NCI-H446 (cell line): ENCODE measurements at places on chromosomes 5 and 9.

GRCh38 chr9:11546231-11546630, 933.4 kb upstream of the PTPRD start:
- DNase-seq, result peak; percentile 93

DNA sequence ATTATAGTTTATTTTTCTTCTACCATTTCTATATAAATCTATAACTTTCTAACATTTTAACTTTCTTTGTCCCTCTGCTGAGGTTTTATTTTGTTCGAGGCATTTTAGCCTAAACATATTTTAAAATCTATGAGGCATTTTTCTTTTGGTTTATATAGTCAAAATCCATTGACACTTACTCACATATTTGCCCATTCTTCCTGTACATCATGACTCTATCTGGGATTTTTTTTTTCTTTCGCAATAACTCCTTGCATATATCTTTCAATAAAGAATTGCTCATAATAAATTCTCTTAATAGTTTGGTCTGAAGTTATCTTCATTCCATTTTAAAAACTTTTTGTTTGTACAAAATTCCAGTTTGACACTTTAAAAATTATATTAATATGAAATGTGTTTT, 632.3 kb downstream of the TLE4 start:
- DNase-seq, result no peak

GRCh38 chr9:86349271-86349670, 4.9 kb downstream of the TUT7 start:
- no peak for DNase-seq

GRCh38 chr5:63958654-63959053, 3.6 kb downstream of the HTR1A start:
- DNase-seq, result no peak

DNA sequence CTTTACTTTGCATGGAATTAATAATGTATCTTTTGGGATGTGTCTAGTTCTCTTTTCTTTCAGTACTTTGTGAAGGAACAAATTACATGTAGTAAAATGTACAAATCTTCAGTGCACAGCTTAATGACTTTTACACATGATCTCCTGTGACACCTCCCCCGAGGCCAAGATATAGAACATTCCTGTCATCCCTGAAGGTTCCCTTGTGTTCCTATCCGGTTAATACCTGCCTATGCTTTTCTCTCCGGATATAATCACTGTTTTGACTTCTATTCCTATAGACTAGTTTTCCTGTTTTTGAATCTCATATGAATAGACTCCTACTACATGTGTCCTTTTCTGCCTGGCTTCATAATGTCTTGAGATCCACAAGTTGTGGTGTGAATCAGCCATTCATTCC, 21.5 kb downstream of the STC2 start:
- DNase-seq, result no peak

DNA sequence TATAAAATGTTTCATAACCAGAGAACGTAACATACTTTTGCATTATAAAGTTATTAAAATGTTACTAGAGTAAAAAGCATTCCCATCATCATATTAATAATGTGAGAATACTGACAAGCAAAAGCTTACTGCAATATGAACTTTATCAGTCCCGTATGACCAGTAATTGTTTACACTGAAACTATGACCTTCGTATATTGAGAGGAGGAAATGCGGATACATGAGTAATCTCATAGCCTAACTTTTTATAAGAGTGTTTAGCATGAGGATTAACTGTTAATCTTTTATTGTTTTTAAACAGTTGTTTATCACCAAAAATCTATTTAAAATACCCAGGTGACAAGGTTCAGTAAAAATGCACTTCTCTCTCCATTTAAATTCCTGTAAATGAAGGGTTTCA, 272.4 kb downstream of the SLF1 start:
- no peak for DNase-seq

DNA sequence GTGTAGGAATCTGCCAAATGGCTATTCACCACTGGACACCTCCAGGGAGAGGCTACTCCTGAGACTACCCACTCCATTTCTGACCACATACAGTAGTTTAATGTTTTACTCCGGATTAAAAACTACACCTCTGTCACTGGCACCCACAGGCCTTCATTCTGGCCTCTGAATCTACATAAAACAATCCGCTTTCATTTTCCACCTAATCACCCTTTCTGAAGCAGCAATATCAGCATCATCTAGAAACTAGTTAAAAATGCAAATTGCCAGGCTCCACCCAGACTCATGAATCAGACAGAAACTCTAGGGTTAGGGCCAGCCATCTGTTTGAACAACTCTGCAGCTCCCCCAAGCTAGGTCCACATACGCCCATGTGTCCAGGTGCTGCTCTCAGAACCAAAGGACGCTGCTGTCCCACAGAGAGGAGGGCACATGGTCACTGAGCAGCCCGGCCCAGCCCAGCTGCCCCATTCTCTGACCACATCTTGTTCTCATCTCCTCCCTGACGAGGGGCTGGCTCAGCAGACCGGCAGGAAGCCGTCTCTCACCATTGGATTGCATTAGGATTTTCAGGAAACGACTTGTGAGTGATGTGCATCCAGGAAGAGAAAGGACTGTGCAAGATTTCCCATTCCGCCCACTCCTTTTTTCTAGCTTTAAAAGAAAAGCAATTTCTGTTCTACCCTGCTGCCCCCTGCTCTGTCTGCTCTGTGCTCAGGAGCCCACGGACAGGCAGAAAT, 34.7 kb downstream of the ADAM19 start:
- DNase-seq, result no peak

GRCh38 chr9:35660966-35661415, 2.9 kb downstream of the CCDC107 start:
- no peak for DNase-seq

DNA sequence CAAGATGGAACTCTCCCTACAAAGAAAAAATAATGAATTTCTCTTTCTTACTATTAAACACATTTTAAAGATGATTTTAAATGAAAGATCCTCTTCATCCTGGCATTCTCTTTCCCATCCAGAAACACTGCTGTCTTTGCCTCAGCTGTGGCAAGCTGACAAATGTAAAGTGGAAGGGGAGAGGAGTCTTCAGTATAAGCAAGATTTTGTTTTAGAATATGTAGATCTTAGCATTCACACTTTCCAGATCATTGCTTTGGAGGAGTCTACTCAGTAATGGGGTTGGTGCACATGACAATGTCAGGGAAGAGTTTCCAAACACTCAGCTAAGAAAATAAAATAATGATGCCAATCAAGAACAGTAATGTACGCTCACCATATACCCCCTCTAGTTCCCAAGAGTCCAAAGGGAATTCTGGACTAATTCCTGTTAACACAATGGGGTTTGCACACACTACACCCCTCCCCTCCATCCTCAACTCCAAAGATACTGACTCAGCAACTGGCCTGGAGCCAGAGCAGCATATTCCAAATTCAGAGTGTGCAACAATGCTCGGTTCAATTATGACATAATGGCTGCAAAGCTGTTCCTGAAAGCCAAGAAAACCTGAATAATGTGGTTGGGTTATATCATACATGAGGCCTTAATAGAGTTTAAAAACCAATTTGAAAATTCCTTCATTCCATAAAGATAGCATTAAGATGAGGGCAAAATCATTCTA, 4.6 kb downstream of the C5orf63 start:
- DNase-seq, result peak; percentile 28

DNA sequence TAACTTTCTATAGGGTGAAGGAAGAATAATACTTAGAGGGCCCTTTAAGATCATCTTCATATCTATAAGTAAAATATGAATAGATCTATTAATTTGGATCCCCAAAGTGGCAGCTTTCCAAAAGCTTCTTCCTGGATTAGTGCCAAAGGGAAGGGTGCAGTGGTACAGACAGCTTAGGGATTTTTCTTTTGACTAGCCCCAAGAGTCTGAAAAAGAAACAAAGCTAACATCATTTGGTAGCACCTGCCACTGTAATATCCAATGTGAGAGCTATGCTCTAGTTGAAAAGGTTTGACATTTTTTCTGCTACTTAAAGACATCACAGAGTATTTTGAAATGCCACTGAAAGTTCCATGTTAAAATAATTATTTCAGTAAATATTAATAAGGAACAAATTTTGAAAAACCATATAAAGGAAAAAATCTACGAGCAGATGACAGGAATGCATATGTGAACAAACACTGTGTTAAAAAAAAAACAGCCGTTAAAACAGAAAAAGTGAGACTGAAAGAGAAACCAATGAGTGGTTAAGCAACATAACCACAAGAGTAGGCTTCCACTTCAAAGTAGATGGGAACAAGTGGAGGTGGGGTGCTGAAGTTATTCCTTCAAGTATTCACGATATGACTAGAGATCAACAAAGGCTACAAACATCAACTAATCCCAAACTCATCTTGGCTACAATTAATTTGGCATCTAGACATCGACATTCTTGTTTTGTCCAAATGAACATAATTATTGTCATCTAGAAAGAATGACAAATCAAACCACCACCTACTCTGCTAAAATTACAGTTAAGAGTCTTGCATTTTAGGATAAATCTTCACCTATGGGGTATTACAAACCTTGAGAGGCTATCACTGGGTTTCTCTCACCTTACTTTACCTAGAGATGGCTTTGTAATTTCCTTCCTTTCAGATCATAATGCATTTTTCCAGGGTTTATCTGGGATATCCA, 137.5 kb downstream of the CPLANE1 start:
- no peak for DNase-seq

GRCh38 chr5:173890195-173890991, 2.2 kb downstream of the CPEB4 start:
- no peak for DNase-seq

DNA sequence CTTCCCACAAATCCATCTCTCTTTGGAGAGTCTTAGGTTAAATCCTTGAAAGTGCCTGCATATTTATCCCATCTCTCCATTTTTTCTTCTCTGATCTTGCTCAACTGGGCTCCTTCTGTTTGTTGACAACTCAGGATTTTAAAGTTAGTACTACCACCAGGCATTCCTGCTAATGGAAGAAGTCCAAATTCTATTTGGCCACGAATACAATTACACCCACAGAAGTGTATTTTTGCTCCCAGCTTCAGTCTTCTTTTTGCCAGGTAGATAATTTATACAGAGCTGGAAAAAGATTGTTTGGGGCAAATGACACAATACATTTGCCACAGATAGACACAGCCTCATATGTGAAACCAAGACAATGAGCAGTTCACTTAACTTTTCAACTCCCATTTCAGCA, 74.8 kb downstream of the CETN3 start:
- DNase-seq, result no peak

DNA sequence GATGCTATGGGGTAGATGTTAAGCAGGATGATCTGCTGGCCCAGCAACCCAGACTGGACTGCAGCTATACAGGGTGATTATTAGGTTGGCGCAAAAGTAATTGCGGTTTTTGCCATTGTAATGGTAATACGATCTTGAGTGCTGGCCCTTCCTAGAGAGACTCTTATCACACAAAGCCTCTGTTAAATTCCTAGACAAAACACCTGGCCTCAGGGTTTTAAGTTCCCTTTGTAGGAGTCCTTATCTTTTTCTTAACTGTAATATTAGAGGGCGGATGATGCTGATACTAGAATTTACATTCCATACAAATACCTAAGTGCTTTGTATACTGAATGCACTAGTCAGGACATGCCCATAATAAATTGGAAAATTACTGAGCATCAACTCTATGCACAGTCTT, 222.2 kb downstream of the NDUFS4 start:
- no peak for DNase-seq

- no peak for DNase-seq
Measured at GRCh38 chr9:129509533-129509928, 111.4 kb downstream of the C9orf50 start.

DNA sequence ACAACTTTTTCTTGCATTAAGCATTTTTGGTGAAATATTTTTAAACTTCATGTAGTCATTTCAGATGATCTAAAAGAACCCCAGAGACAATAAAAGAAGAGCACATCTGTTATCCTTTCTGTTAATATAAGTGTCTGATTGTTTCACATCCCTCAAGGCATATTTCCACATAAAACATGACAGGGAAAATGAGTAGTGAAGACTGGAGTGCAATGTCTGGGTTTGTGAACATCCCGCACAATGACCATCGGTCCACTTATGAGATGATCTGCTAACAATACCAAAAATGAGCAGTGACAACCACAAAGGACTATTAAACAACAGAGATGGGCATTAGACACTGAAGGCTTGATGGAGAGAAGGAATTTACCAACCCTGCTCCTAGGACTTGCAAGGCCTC, 209.1 kb downstream of the NR2F1-AS1 start:
- DNase-seq, result no peak

GRCh38 chr5:39379693-39380092, 15.4 kb upstream of the C9 start:
- DNase-seq, result peak; percentile 19

- no peak for DNase-seq
Measured at GRCh38 chr9:7976167-7976755, 176.7 kb upstream of the DMAC1 start.

GRCh38 chr9:120532891-120533290, 47.1 kb downstream of the CDK5RAP2 start:
- DNase-seq, result no peak

DNA sequence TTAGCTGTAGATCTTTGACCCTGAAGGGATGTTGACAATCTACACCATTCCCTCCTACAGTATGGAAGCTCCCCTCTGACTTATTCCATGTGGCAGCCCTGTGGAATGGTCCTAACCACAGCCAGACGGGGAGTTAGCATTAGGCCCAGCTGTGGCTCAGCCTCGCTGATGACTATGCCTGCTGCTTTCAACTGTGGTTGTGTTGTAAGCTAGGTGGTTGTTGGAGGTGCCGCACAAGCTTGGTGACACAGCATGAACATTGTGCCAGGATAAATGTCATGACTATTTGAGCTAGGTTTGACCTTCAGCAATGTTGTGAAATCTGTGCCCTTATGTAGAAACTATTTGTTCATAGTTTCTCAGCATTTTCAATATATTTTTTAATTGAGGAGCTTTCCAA, 40.6 kb downstream of the SGCD start:
- DNase-seq, result no peak

DNA sequence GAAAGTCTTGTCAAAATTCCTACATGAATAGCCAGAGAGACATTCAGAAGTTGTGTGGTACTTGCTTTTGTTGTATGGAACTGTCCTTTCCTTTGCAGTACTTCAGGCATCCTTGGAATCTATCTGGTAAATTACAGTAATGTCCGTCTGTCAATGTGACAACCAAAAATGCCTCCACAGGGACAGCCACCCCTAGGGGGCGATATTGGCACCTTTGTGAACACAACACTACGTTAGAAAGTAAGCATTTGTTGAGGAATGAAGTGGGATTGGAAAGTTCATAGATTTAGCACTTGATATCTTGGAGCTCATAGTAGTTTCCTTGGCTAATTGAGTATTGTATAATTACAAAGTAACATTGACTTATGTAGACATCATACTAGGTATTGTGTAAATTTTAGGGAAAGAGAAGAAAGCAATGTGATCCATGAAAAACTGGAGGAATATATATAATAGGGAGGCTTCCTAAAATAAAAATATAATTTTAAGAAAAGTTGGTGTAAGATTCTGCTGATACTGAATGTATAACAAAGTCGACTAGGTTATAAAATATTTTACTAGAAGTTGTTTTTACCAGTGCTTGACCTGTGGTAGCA, 32.7 kb downstream of the TMEFF1 start:
- DNase-seq, result peak; percentile 7

GRCh38 chr5:119468286-119468685, 16.0 kb downstream of the HSD17B4 start:
- DNase-seq, result no peak

DNA sequence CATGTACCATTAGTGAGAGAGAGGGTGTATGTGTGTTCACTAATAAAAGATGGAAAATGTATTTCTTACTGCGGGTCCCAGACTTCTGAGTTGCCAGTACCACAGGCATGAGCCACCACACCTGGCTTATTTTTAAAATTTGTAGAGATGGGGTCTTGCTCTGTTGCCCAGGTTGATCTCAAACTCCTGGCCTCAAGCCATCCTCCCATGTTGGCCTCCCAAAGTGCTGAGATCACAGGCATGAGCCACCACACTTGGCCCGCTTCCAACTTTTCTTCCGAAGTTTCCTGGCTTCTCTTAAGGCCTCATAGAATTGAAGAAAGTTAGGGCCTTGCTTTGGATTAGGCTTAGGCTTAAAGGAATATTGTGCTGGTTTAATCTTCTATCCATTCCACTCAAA, 40.4 kb upstream of the F2RL2 start:
- no peak for DNase-seq
